Left lung (tissue), 14 donors: ENCODE measurements at places on chromosomes 4 and X. TPM values are rescaled to one million over a fixed set of nuclear protein-coding genes. Genes with fewer than 3 reads are reported as not detected.

GRCh38 chr4:17517664-17518063 is 2.7 kb downstream of the CLRN2 start:
- H3K27ac ChIP-seq, result no peak overlapping the region
- H3K4me3 ChIP-seq, result no peak overlapping the region
- H3K4me1 ChIP-seq, result no peaks in the 10 kb centered on the region

Gene NEIL3
- 2.7 TPM for total RNA-seq

- H3K36me3 ChIP-seq, result no peaks in the 10 kb centered on the region
- H3K4me1 ChIP-seq, result no peaks in the 10 kb centered on the region
- no peak overlapping the region for H3K27ac ChIP-seq
These were observed 179.0 kb downstream of the KCNIP4 start for GRCh38 chr4:21769404-21770147.

- no peak within 1 kb of the TSS for H3K27ac ChIP-seq
- no peak within 1 kb of the TSS for H3K4me3 ChIP-seq
- no peak for DNase-seq
- H3K36me3 ChIP-seq, result no peaks in the 10 kb centered on the region
These were observed at the start of gene MAGEB4 for GRCh38 chrX:30241724-30242415. Gene MAGEB4 (plus strand): TSS chrX:30242000. CDS start chrX:30242136, 136 bp downstream.

- H3K27me3 ChIP-seq, result no peaks in the 10 kb centered on the region
- DNase-seq, result no peak
- H3K4me3 ChIP-seq, result no peak overlapping the region
- no peaks in the 10 kb centered on the region for H3K4me1 ChIP-seq
- no peak overlapping the region for H3K27ac ChIP-seq
These were observed 28.1 kb downstream of the ZAR1 start for GRCh38 chr4:48518143-48518542.

- H3K36me3 ChIP-seq, result no peaks in the 10 kb centered on the region
- no peaks in the 10 kb centered on the region for H3K4me1 ChIP-seq
- no peak overlapping the region for H3K4me3 ChIP-seq
- no peak for DNase-seq
These were observed 54.4 kb downstream of the PHKA1 start for GRCh38 chrX:72659723-72660122.

Gene IQCM
- total RNA-seq, result not detected

Gene GLRA3
- total RNA-seq, result not detected

DNA sequence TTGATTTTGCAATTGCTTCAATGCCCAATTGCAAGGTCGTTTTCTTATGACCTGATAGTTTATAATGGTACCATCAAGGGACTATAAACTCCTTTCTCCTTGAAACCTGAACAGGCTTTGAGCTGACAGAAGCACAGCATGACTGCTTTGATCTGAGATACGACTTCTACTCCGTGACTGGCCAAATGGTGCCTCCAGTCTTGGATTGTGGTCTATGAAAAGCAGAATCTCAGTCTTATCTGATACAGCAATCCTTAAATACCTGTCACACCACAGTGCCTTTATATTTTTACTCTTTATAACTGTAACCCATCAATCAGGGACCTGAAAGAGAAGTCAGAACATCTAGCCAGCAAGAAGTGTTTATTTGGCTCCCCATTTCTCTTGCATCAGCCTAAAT is 93.1 kb downstream of the DOCK11 start:
- no peak overlapping the region for H3K4me3 ChIP-seq
- no peak for DNase-seq
- H3K27me3 ChIP-seq, result no peaks in the 10 kb centered on the region
- no peaks in the 10 kb centered on the region for H3K4me1 ChIP-seq
- H3K36me3 ChIP-seq, result peaks cover 38% of the 10 kb centered on the region
